ENCODE measurements at places on chromosomes 2 and 18. TPM values are rescaled to one million over a fixed set of nuclear protein-coding genes. Genes with fewer than 3 reads are reported as not detected.

DNA sequence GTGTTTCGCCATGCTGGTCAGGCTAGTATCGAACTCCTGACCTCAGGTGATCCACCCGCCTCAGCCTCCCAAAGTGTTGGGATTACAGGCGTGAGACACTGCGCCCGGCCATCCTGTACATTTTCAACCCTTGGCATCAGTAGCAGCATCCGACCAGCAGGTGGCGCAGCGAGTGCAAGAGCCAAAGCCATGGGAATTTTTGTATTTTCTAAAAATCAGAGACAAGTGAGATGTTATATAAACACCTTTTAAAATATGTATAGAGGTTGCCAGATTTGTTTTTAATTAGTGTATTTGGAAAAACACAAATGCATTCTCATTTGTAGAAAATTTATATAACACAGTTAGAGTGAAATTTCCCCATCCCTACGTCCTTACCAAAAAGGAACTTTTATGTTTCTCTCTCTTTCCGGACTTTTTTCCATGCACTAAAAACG is 36.8 kb downstream of the MOGAT1 start:
- DNase-seq: peak; percentile 76

The SMCHD1 gene
- total RNA-seq: 136 TPM

The NGEF gene
- total RNA-seq: not detected

The MBOAT2 gene
- total RNA-seq: 0.93 TPM

GRCh38 chr2:1569879-1570450 is 156.7 kb downstream of the TPO start:
- no peak for DNase-seq

DNA sequence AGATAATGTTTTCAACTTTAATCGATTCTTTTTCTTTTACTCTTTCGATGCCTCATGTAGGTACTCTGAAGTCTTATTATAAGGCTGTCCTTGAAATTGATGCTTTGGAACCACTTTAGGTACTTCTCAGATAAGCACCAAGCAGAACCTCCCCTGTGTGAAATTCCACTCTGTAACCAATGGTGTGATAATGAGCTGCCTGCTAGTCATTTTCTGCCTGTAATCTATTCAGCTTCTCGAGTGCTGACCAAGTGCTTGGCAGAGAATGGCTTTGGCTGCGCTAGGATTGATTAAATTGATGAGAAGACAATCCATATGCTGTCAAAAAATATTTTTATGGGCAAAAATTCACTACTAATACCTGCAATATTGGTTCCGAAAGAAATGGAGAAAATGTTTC is 132.1 kb upstream of the STON1 start:
- DNase-seq: no peak

The SPDYA gene
- total RNA-seq: 1.7 TPM
